ENCODE measurements at places on chromosomes 2 and 18.

DNA sequence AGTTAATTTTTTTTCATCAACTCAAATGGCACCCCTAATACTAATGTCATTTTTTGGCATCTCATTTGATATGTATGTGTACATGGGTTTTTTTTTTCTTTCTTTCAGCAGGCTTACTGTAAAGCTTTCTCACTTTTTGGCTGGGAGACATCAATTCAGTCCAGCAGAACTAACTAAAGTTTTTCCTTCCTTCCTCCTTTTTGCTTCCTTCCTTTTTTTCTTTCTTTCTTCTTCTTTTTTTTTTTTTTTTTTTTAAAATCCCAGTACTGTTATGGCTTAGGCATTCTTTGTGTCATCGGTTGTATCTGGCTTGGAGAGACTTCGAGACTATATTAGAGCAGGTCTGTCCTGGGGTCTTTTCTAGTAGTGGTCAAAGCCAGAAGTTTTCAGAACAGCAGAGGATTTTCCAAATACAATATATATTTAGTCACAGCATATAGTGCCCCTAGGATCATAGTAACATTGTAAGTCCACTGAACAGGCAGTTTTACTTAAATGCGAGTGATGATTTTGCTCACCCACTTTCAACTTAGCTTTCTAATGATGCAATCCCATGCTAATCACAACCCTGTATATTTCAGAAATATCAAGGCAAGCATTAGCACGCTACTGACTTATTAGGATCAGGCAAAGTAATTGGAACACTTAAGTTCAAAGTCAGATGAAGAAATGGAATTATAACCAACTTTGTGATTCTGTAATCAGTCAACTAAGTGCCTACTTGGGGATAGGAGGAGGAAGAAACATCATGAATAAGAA is 4.0 kb downstream of the KLHL29 start:
- DNase-seq = no peak

DNA sequence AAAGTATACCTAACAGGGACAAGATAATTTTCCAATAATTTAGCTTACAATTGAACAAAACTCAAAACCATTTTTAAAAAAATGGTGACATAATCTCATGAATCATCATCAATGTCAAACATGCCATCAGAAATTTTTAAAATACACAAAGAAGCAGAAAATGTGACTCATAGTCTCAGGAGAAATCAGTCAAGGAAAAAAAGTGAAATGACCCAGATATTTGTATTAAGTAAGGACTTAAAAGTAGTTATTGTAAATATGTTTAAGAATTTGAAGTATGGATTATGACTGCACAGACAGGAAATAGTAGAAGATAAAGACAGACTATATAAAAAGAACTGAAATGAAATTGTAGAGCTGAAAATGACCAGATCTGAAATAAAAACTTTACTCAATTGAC is 473.9 kb upstream of the SYT4 start:
- no peak for DNase-seq

- DNase-seq = no peak
Measured at GRCh38 chr2:225317186-225317585, 82.3 kb upstream of the NYAP2 start.

DNA sequence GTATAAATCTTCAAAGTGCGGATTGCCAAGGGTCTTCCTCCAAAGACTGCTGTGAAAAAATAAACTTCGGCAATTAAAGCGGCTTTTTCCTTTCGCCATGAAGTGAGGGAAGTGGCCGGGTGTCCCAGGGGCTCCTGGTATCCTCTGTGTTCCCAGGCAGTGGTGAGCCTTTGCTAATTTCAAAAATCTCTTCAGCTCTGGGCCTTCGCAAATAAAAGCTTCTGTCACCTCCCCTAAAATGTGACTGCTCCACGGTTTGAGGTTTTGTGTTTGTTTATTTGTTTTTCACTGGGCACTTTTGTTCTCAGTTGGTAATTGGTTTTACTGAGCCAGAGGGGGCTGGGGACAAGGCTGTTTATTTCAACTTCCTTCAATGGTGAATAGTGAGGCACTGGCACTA is 270.1 kb upstream of the POU3F3 start:
- DNase-seq = no peak

DNA sequence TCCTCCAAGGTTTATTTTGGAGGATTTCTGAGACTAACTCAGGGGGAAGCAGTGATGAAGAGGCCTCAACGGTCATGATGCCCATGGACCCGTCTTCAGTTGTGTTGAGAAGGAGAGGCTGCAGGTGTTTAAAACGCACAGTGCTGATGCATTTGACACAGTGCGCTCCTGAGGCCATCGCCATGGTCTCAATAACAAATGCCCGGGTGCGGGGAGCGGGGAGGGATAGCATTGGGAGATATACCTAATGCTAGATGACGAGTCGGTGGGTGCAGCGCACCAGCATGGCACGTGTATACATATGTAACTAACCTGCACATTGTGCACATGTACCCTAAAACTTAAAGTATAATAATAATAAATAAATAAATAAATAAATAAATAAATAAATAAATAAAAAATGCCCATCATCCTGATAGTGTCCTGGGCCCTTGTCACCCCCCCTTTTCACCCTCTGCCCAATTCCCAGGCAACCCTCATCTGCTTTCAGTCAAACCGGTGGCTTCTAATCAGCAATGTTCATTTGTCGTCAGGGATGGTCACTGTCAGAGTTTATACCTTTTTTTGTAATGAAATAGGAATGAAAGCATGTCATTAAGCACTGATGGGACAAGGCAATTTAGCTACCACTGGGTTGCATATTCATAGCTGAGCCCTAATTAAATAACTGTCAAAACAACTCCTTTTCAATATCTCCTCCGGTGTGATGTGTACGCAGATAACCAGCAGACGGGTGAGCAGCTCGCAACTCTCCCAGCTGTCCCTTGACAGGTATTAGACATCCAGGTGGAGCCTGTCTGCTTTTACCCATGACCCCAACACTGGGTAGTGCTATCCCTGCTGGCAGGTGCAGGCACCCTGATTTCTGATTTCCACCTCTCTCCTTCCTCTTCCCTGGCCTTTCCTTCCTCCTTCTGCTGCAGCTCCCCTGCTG is 95.9 kb downstream of the KCNF1 start:
- DNase-seq = no peak

GRCh38 chr2:69159986-69160385 is 147.0 kb downstream of the ANTXR1 start:
- DNase-seq = no peak

DNA sequence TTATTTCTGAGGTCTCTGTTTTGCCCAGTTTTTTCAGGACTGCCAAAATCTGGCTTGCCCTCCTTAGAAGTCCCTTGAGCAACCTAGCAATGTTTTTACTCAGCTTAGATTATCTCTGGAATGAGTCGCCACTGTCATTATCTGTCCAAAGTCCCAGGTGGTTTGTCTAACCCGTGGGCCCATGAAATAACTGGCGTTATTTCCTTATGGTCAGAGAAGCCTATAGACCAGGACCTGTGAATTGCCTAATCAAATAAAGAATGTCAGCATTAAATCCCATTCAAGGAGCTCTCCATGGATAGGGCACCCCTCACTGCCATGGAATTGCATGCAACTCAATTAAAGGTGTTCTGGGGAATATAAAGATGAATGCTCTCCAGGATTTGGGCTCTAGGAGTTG is 373.9 kb downstream of the SETBP1 start:
- DNase-seq = no peak

DNA sequence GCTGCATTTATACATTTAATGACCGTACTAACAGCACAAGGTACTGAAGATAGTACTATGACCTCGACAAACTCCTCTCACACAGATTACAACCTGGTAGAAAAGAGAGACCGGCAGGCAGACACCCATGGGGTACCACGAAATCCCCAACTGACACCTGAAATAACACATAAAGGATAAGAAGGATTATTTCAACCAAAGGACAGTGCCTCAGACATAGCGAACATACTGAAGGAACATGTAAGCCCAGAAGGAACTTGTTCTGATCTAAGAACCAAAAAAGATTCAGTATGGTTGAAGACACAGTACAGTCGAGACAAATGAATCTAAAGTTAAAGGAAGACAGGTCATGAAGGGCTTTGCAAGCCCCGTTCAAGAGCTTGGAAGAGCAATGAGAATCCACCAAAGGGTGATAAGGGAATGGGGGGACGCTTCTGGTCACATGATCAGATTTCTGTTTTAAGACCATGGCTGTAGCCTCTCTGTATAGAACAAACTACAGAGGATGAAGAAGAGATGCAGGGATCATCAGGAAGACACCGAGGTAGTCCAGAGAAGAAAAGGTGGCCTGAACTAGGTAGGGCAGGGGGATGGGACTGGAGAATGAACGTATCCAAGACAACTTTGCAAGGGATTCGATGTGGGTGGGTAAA is 902 bp downstream of the MCFD2 start:
- no peak for DNase-seq

DNA sequence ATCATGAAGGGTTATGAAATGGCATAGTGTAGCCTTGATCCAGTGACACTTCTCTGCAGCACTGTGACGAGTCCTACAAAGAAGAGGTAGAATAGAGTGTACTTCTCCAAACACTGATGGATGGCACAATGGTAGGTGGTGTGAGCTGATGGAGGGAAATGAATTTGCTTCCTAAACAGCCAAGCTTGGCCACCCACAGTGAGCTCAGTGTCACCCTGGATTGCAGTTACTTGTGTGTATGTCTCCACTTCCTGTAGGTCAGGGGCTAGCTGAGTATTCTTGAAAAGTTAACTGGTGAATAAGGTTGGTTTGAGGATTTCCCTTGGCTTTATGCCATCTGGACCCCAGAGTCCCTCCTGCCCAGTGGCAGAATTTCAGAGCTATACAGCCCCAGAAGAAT is 75.9 kb downstream of the VSNL1 start:
- DNase-seq = no peak

DNA sequence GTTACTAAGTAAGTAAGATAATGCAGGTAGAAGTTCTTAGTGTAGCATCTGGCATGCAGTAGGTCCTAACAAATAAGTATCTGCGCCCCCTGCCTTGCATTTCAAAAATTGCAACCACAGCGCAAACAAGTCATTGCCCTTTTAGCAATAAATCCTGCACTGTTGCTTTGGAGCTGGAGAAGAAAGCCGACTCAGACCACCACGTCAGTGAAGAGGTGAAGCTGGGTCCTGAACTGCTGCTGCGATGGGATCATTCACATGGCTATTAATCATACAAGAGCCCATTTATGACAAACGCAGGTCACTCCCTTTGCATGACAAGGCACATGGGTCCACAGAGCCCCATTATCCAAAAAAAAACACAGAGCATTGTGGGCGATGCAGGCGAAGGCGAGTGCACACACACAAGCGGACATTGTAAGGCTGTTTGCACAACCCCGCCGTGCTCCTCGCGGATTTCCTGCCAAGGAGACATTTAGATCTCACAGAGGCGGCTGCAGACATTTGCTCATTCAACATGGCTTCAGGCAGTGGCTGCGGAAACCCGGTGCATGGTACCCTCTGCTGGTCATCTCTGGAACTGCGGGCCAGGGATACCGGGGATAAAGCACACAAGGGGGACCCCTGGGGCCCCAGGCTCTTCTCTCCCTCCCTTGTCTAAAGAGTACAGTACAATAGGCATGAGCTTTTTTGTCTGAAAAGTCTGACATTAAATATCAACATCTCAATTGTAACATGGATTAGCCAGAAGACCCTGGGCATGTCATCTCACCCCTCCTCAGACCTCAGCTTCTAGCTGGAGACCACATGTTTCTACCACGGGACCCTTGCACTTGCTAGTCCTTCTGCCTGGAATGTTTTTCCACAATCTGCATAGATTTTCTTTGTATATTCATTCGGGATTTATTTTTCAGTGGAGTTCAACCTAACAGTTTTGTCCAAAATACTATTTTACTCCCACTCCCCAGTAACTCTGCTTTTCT is 56.7 kb downstream of the CYRIA start:
- peak; percentile 71 for DNase-seq

DNA sequence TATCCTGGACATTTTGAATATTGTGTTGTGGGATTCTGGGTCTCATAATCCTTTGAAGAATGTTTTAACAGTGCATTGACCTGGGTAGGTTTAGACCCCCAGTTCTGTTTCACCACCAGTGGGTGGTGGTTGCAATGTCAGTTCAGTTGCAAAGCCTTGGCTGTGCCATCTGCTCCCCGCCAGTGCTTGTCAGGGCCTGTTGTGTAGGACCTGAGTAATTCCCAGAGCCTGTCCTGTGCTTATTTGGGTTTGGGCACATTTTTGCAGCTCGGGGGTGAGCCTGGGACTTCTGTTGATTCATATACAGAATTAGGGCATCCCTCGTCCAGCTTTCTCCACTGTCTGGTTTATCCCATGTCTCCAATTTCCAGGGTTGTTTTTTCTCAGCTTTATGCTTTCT is 24.8 kb downstream of the ATP9B start:
- DNase-seq = no peak

GRCh38 chr2:226137201-226137811 is 662.3 kb downstream of the IRS1 start:
- DNase-seq = no peak

GRCh38 chr2:172153156-172153555 is 50.5 kb upstream of the DLX2 start:
- no peak for DNase-seq

Data from NCI-H2081 treated with DMSO at 0.1 percent for 48 hours (cell line).